ENCODE measurements at places on chromosomes 3 and 15.

DNA sequence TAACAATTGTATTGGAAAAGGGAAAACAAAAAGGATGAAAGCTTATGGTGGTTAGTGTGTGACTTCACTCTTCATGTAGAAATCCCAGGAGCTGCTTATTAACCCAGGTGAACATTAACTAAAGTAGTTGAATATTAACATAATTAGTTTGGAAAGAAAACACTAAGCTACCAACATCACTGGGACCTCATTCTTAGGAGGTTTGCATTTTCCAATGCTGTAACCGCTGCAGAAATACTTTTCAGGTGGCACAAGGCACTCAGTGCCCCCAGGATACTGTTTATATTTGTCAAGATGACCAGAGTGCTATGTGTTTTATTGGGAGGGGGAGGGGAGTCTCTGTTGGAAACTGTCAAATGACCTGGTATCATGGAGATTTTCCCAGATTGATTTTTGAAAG, 25.9 kb upstream of the VILL start:
- DNase-seq: no peak

- DNase-seq: no peak
Observed at GRCh38 chr3:13364602-13365271, 55.4 kb downstream of the NUP210 start.

GRCh38 chr3:104273046-104273649, 1093.6 kb upstream of the ALCAM start:
- DNase-seq: peak; percentile 48

- DNase-seq: no peak
Observed at GRCh38 chr15:91548549-91548948, 305.0 kb upstream of the SLCO3A1 start.

GRCh38 chr15:29090617-29091466, 178.8 kb downstream of the NSMCE3 start:
- peak; percentile 42 for DNase-seq

DNA sequence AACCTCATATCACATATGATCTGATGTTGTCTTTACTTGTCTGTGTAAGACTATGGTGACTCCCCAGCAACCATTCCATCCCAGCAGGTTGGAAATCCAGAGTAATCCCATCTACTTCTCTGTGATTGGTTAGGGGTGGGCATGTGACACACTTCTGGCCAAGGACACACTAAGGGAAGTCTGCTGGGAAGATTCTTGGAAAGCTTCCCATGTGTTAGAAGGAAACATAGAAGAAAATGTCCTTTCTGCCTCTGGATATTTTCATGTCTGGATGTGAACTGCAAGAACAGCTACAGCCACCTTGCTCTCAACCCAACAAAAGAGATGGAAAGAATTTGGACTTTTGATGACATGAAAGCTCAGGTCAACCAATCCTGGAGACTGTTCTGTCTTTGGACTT, 2.6 kb upstream of the UBE2Q2 start:
- DNase-seq: peak; percentile 8

DNA sequence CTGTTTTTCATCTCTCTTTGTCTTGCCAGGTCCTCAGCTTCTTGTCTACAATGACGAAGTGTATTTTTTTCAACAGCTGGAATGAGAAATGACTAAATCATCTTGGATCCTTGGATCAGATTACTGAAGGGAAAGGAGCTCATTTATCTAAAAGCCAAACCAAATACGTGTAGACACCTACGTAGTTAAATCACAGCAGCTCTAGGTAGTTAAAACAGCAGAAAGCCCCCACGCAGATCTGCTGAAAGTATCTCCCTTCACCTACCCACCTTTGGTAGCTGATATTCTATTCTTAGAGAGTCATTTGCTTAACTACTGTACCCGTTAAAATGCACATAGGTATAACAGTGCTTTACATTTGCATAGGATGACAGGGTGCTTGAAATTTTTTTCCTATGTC, 105.5 kb upstream of the WNT5A start:
- no peak for DNase-seq

Measured in cardiac muscle cell (in vitro differentiated cells and primary cell).